ENCODE measurements at places on chromosomes 2 and 18.

- no peak overlapping the region for H3K4me3 ChIP-seq
- no peaks in the 10 kb centered on the region for H3K36me3 ChIP-seq
- peaks cover 25% of the 10 kb centered on the region for H3K27me3 ChIP-seq
- no peak for DNase-seq
These were observed 11.3 kb downstream of the SLC14A2 start for GRCh38 chr18:45626330-45627203.

DNA sequence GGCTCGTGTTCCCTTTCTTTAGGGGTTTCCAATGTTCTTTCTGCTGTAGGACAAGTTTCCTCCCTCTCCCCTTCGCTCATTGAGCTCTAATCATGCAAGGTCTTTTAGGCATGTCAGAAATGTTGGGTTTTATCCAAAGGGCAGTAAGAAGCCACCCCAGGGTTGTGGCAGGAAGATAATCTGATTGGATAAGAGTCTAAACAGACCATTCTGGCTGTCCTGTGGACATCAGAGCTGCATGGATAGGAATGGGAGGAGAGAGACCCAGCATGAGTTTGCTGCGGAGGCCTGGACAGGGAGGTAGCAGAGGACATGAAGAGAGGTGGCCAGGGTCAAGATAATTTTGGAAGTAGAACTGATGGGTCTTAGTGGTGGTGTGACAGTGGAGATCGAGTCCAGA is 88.2 kb downstream of the ACKR3 start:
- H3K4me1 ChIP-seq, result no peaks in the 10 kb centered on the region
- no peaks in the 10 kb centered on the region for H3K27me3 ChIP-seq
- H3K27ac ChIP-seq, result no peak overlapping the region
- no peaks in the 10 kb centered on the region for H3K36me3 ChIP-seq

- H3K27ac ChIP-seq, result no peak overlapping the region
- no peaks in the 10 kb centered on the region for H3K27me3 ChIP-seq
- no peaks in the 10 kb centered on the region for H3K36me3 ChIP-seq
- no peak for DNase-seq
- no peaks in the 10 kb centered on the region for H3K4me1 ChIP-seq
These were observed 302.9 kb downstream of the LRRTM1 start for GRCh38 chr2:80001701-80002101.

GRCh38 chr2:239930871-239931771 is 94.0 kb downstream of the NDUFA10 start:
- H3K4me1 ChIP-seq, result peaks cover 9% of the 10 kb centered on the region
- no peak overlapping the region for H3K27ac ChIP-seq
- no peak for DNase-seq
- no peak overlapping the region for H3K4me3 ChIP-seq
- 0 out of 3 replicates have a peak, but pooled peaks cover 3% of the 10 kb centered on the region for H3K36me3 ChIP-seq

DNA sequence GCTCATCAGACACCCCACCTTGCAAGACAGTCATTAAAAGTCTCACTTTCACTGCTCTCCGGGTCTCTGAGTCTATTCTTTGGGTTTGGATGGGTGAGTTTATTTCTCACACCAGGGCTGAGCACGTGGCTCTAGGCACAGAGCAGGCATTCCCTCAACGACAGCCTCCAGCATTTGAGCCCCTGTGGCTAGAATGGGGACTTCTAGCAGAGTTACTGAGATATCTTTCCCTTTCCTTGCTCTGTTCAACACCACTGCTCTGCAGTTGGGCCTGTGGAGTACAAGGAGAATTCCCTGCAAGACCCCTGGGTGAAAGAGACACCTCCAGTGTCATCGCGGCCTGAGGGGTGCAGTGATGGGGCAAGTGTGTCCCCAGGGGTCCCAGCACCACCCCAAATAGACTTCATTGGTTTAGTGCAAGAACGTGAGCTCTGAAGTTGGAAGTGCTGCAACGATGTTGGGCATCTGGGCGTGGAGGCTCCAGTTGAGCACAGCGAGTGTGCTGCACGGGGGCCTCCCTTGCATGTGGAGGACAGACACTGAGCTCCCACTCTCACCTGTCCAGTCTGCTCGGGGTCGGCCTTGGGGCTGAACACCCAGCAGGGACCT is 184.1 kb upstream of the HS6ST1 start:
- peaks cover 5% of the 10 kb centered on the region for H3K27me3 ChIP-seq
- no peak overlapping the region for H3K4me3 ChIP-seq
- DNase-seq, result no peak
- no peaks in the 10 kb centered on the region for H3K36me3 ChIP-seq
- peaks cover 6% of the 10 kb centered on the region for H3K4me1 ChIP-seq

DNA sequence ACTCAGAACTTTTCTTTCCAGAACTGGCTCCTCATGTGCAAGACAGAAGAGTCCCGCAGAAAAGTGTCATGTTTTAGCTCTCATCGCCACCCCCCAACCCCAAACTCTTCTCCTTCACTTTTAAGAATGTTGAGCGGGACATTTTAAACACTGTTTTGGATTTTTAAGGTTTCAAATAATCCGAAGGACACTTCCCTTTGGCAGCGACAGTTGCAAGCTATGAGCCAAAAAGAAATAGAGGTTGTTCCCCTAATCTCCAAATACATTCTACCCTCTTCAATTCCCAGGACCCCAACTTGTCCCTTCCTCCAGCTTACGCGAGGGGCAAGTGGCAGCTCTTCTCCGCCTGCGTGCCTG is 678 bp upstream of the UBE2E3 start:
- H3K4me1 ChIP-seq, result peaks cover 21% of the 10 kb centered on the region
- H3K27me3 ChIP-seq, result no peaks in the 10 kb centered on the region
- peak overlapping the region; percentile 75 for H3K27ac ChIP-seq
- peaks cover 20% of the 10 kb centered on the region for H3K36me3 ChIP-seq

DNA sequence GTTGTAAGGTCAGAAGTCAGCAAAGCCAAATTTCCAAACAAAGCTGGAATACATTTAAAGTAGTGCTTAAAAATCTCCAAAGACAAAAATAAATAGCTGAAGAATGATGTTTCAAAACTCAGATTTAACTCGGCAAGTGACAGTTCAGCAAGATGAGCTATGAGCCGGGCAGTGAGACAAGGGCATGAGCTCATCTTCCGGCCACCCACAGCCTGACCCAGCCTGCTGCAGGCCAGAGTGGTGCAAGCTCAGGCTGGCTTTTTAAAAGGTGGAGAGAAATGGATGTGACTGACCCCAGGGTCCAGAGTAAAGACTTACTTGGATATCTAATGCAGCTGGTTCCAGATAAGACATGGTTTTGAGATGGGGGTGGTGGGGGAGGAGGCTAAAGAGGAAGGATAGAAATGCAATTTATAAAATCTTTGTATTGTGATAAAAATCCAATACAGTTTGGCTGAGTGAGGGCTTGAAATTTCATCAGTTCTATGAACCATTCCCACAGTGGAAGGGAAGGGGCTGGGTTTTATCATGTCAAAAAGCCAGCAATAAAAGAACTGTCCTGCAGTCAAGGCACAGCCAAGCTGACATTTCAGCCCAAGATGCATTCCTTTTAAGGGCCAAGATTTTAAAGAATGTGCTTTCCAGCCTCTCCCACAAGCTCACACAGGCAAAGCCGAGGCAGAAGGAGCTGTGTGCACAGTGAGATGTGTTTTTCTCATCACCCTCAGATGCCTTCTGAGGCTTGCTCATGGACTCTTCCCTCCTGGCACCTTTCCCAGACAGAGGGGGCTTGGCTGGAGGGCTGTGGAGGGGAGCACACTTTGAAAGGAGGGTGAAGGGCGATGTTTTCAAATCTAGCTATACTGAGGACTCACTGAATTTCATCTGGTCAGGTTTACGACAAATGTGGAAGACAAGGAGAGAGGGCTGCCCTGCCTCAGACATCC is 97.9 kb upstream of the KLHL29 start:
- no peak overlapping the region for H3K4me3 ChIP-seq
- H3K27ac ChIP-seq, result no peak overlapping the region
- H3K36me3 ChIP-seq, result no peaks in the 10 kb centered on the region
- no peaks in the 10 kb centered on the region for H3K27me3 ChIP-seq
- DNase-seq, result no peak

- no peaks in the 10 kb centered on the region for H3K4me1 ChIP-seq
- H3K36me3 ChIP-seq, result no peaks in the 10 kb centered on the region
- no peak overlapping the region for H3K4me3 ChIP-seq
- H3K27ac ChIP-seq, result no peak overlapping the region
- no peaks in the 10 kb centered on the region for H3K27me3 ChIP-seq
These were observed 223.7 kb downstream of the SLC4A10 start for GRCh38 chr2:161847910-161848309.

DNA sequence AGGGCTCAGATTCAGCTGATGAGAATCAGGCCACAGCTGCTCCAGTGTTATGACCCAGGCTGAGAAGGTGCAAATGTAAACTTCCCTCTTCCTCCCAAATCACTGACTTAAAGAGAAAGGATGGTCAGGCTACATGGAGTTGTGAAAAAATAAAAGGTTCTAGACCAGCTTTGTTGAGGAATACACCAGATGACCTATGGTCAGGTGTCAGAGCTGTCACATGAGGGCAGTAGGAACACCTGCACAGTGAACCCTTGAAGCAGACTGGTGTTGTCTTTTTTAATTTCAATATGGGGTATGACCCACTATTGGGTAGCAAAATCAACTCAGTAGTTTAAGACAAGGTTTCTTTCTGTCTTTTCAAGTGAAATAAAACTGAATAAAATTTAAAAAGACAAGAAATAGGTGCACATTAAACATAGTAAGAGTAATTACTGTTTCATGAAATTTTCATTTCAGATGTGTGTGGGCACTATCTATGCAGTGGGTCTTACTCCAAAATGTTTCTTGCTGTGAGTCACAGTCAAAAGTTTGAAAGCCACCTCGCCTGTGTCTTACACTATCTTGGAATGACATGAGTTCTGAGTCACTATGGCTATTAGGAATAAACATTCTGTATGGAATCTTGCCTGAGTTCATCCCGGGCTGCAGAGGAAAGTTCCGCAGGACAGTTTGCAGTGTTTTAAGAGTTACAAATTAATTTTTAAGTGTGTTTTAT is 83.6 kb downstream of the ACVR1 start:
- H3K4me1 ChIP-seq, result peaks cover 5% of the 10 kb centered on the region
- no peaks in the 10 kb centered on the region for H3K27me3 ChIP-seq
- no peak overlapping the region for H3K4me3 ChIP-seq
- H3K36me3 ChIP-seq, result peaks cover 8% of the 10 kb centered on the region
- peak; percentile 48 for DNase-seq

DNA sequence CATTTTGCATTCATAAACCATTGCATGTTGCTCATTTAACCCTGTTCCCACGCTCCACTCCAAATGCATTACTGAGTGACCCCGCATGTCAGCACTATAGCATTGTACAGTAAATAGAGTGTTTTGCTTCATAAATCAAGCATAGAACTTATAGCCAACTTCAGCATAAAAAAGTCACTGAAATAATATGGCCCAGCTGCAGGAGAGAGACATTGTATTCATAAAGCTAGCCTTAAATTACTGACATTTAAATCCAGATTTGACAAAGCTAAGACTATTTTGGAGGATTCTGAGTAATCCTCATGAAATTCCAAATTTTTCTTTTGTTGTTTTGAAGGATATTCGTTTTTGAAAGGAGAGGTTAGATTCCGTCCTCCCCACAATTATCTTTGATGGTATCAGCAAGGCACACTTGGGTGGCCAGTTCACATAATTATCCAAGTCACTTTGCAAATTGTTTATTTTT is 320.9 kb upstream of the TCF4 start:
- no peaks in the 10 kb centered on the region for H3K36me3 ChIP-seq
- no peak overlapping the region for H3K4me3 ChIP-seq
- H3K27me3 ChIP-seq, result no peaks in the 10 kb centered on the region
- no peak for DNase-seq

DNA sequence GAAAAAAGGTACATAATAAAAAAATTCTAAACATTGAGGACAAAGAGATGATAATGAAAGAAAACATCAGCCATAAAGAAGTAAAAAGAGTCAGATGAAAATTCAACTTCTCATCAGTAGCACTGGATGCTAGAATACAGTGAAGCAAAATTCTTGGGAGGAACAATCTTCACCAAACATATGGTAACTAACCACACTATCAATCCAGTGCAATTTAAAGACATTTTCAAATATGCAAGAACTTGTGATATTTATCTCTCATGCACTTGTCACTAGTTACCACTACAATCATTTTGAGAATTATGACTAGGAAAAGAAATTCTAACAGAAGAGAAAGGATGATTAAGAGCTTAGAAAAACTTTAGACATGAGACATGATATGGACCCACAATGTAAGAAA is 127.4 kb downstream of the RTTN start:
- H3K27me3 ChIP-seq, result no peaks in the 10 kb centered on the region
- DNase-seq, result no peak
- H3K36me3 ChIP-seq, result 0 out of 3 replicates have a peak, but pooled peaks cover 2% of the 10 kb centered on the region

- no peak overlapping the region for H3K4me3 ChIP-seq
- no peak for DNase-seq
- no peaks in the 10 kb centered on the region for H3K36me3 ChIP-seq
- no peaks in the 10 kb centered on the region for H3K4me1 ChIP-seq
- no peaks in the 10 kb centered on the region for H3K27me3 ChIP-seq
These were observed 42.1 kb upstream of the DSG1 start for GRCh38 chr18:31275722-31276463.

DNA sequence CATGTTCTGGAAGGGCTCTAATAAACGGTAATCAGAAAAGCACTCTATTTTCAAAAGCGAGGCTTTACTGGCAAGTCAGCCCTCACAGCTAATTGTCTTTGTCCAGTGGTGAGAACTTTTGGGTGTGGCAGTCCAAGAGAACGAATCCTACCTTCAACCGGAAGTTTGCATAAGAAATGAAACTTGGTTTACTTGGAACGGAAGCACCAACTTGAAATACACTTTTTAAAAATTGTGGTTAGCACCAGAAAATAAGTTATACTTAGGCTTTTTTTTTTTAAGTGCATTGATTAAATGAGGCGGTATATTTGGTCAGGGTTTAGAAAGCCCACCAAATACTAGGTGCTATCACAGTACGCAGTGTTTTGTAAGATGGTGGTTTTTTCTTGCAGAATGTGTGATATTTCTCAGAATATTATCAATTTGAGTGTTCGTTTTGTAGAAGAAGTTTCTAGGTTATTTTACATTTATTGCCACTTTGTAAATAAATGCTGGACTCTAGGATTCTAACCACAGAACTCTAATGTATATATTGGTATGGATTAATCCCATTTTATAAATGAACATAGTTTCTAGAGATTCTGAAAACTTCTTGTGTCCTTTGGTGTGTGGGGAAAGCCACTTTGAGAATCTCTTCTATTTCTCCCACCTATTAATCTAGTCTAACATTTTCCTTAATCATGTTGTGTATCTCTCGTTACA is 1.2 kb downstream of the MYL12A start:
- peaks cover 51% of the 10 kb centered on the region for H3K36me3 ChIP-seq
- no peaks in the 10 kb centered on the region for H3K27me3 ChIP-seq
- DNase-seq, result no peak
- H3K4me1 ChIP-seq, result peaks cover 13% of the 10 kb centered on the region
- peak overlapping the region; percentile 92 for H3K4me3 ChIP-seq
- peak overlapping the region; percentile 100 for H3K27ac ChIP-seq

- H3K27ac ChIP-seq, result no peak overlapping the region
- no peaks in the 10 kb centered on the region for H3K27me3 ChIP-seq
- no peak overlapping the region for H3K4me3 ChIP-seq
- no peaks in the 10 kb centered on the region for H3K36me3 ChIP-seq
- no peaks in the 10 kb centered on the region for H3K4me1 ChIP-seq
These were observed 83.8 kb upstream of the RIOK3 start for GRCh38 chr18:23369266-23369665.

DNA sequence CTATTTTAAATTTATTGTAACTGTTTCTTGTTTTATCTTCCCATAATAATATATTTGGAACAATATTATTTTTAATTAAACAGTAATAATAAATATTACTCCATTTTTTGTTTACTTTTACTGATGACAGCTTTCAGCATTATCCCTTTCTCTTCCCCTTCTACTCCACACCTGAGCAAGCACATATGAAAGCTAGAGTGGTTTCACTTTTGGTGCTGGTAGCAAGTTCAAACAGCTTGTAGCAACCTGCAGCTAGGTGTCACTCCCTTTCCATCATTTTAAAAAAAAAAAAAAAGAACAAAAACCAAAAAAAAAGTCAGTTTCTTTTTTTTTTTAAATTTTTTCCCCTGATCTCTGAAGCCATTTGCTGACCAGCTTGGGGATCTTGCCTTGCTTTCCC is 801.8 kb downstream of the CCDC85A start:
- no peaks in the 10 kb centered on the region for H3K27me3 ChIP-seq
- H3K4me3 ChIP-seq, result no peak overlapping the region
- H3K4me1 ChIP-seq, result no peaks in the 10 kb centered on the region
- no peak overlapping the region for H3K27ac ChIP-seq
